ENCODE measurements at places on chromosomes 3 and 15.

DNA sequence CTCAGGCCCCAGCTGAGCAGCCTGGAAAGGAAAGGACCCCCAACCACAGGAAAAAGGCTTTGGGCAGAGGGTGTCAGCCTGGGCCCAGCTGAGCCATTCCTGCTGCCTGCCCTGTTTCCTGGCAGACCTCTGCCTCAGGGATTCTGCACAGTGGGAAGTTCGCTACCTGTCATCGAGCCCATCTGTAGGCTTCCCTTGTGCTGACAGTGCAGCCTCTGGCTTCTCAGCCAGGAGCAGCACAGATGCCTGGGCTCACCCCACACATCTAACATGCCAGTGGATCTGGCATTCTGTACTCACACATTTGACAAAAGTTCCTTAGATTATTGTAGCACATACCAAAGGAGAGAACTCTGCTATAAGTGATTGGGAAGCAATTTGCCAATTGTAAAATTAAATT is 202.2 kb downstream of the SSR3 start:
- DNase-seq: no peak

DNA sequence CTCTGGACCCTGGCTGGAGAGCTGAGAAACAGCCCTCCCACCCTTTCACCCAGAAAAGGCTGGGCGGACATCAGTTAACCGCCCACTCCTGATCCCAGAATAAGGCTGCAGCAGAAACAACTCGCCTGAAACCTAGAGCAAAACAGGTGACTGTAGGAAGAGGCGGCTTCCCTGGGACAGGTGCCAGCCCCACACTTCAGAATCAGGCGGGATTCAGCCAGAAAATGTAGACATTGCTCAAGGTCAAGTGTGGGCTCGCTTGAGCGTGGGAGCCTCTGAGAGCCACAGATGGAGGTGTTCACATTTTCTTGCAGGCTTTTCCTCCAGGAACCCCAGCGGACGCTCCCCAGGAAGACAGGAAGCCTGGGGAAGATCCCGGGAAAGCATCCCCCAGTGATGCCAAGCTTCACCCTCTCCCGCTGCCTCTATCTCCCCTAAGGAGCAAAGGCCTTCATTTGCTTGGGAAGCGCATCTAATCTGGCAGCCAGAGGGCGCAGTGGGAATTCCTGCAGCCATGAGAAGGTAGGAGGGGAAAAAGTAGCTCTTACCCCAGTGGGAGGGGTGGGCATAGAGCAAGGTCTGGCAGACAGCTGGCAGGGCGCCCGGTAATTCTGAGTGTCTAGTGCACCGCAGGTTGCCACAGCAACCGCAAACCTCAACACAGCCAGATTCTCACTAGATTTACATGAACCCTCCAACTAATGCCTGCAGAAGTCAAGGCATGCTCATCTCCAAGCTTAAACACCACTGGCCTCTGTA is 77.7 kb downstream of the OCA2 start:
- no peak for DNase-seq

DNA sequence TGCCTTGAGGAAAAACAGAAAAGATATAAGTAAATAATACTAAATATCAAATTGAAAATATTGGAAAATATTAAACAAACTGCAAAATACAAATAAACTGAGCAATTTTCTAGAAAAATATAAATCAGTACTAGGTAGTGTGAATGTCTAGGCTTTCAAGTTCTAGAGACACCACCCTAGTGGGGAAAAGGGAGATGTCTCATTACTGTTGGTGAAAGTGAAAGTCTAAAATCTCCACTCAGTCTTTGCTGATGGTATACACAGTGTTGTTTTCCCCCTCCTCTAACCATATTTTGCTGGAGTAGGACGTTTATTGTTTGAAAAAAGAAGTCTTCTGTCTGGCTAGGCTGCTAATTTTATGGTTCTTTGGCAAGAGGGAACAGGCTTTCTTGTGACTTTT is 1368.9 kb downstream of the OTOL1 start:
- no peak for DNase-seq

DNA sequence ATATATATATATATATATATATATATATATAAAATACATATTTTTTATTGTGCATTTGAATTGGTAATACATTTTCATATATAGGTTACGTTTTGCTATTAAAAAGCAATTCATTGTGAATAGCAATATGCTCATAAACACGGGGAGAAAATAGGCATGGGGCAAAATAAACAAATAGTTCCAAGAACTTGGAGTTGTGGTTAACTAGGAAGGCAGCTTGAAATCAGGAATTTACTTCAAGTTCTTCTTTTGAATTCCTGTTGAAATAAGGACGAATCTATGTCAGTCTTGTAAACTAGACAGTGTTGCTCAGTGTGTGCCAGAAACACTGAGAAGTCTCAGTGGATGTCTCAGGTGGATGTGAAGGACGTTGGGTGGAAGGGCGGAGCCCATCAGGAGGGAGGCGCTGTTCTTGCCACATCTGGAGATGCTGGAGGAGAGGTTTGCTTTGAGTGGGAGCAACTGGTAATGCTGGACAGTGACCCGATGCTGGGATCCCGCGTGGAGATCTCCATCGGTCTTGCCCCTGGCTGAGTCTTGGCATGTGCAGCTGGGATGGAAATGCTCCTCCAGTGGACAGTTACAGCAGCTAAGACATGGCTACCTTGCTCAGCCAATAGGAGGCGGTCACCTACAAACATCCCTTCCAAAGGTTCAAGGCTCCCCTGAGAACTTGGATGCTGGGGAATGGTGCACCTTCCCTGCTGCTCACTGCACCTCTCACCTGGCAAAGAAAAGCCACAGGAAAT is 2.5 kb downstream of the IL16 start:
- no peak for DNase-seq

DNA sequence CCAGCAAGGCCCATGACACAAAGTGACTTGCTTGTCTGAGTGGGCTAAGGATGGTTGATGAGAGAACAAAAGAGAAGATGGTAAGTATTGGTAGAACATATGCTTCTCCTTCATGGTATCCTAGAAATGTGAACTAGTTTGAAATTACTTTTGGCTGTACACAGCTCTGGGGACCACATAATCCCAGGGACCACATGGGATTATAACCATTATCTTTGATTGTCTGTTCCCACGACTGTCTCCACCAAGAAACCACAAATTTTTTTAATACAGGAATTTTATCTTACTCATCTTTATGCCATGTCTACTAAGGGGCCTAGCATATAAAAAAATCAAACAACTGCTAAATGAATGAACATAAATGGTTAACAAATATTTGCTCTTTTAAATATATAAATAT is 155.3 kb upstream of the PRICKLE2 start:
- no peak for DNase-seq

GRCh38 chr15:36265422-36265821 is 314.0 kb upstream of the CDIN1 start:
- DNase-seq: no peak

DNA sequence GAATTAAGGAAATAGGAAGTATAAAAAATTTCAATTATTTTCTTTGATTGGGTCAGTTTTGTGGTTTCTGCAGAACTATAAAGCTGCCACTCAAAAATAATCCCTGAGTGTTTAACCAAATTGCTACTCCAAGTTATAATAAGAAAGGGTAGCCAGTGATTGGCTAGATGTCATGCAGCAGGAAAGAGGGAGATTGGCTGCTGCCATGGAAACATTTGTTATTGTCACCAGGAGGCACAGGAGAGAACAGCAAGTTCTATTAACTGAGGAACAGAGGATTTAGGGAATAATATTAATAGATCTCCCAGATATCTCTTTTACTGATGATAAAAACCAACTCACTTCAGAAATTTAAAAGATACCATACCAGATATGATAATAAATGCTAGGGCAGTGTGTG is 42.6 kb downstream of the CLDN1 start:
- no peak for DNase-seq

DNA sequence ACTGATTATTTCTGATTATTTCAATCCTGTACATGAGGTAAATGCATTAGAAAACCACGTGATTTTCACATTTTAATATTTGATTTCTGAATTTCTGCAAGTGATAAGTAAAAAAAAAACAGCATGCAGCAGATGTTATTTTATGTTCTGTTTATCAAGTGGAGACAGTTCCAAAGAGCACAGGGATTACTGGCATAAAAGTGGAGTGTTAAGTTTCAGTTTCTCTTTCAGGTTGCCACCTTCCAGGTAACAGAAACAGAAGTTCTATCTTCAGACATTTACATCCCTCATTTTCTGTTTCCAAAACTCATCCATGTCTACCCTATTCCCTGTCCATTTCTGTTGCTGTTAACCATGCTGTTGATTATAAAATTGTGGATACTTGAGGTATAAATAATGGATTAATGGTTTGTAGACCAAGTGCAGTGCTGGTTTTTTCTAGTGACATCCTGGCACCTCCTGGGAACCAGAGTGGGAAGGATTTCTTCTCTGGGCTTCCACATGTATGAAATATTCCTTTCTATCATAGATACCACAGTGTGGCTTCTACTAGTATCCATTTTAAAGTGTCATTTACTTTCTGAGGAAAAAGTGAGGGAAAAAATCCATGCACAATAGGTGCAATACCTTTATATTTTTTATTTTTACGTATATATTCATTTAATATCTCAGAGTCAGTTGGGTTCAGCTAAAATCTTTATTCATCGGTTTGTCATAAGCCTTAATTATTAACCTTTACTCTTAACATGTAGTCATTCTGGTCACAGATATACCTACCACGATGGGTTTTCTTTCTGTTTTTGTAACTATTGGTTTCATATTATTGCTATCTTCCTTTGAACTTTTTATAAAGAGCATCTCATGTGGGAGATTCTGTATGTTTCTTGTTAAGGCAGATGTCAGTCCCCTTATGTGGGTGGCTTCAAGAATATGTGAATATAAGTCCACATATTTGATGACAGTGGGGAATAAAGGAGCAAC is 1010.0 kb downstream of the SQOR start:
- DNase-seq: no peak

- DNase-seq: no peak
These were observed 194.7 kb downstream of the ADAMTS9 start for GRCh38 chr3:64493149-64493548.

- no peak for DNase-seq
These were observed 36.0 kb upstream of the AADAC start for GRCh38 chr3:151777880-151778279.

All from left forelimb (tissue), 1 donor.